Spinal cord (tissue), 10 donors: ENCODE measurements at places on chromosomes 6 and 20. TPM values are rescaled to one million over a fixed set of nuclear protein-coding genes. Genes with fewer than 3 reads are reported as not detected.

DNA sequence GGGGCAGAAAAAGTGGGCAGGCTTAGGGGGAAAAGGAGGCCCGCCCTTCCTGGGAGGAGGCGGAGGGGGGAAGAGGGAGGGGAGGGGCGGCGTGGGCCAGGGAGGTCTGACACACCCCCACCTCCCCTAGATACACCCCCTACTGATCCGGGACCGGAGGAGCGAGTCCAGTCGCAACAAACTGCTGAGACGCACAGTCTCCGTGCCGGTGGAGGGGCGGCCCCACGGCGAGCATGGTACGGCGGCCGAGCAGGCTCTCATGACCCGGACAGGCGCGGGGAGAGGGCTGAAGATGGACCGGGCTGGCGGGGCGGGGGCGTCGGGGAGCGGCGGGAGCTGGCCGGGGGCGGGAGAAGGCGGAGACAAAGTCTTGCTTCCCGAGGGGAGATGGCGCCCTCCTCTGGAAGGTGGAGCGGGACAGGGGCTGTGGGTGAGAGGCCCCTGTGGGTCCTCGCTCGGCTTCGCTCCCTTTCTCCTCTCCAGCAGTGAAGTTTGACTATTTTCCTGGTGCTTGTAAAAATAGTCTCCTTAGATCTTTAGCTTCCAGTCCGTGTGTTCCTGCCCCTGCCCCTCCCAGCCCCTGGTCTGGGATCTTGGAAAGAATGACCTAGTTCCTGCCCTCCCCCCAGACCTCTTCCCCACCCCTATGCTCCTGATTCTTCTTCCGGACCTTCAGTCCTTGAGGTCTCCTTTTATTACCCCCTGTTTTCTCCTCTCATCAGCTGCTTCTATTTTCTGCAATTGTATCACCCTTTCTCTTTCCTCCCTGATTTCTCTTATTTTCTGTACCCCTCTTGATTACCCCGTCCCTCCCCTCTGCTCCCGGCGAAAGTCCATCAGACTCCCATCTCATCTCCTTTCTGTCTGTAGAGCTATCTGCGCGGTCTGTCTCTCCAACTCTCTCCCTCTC lies 6.1 kb downstream of the SYNGAP1 start:
- peak overlapping the region; percentile 92 for H3K27ac ChIP-seq
- no peaks in the 10 kb centered on the region for H3K27me3 ChIP-seq
- peaks cover 20% of the 10 kb centered on the region for H3K36me3 ChIP-seq
- H3K4me1 ChIP-seq = peaks cover 44% of the 10 kb centered on the region

- peaks cover 24% of the 10 kb centered on the region for H3K4me1 ChIP-seq
- H3K4me3 ChIP-seq = no peak overlapping the region
- no peaks in the 10 kb centered on the region for H3K36me3 ChIP-seq
- no peaks in the 10 kb centered on the region for H3K27me3 ChIP-seq
Measured at GRCh38 chr20:51463560-51463959, 79.0 kb downstream of the NFATC2 start.

- H3K36me3 ChIP-seq = no peaks in the 10 kb centered on the region
- no peak for DNase-seq
- peaks cover 20% of the 10 kb centered on the region for H3K4me1 ChIP-seq
- H3K27ac ChIP-seq = peak overlapping the region; percentile 42
- H3K4me3 ChIP-seq = no peak overlapping the region
Measured at GRCh38 chr6:138540468-138540867, 41.2 kb upstream of the NHSL1 start.

GRCh38 chr6:30814146-30815040 lies 69.9 kb upstream of the DDR1 start:
- H3K36me3 ChIP-seq = no peaks in the 10 kb centered on the region
- no peaks in the 10 kb centered on the region for H3K27me3 ChIP-seq

- H3K4me1 ChIP-seq = peaks cover 5% of the 10 kb centered on the region
- DNase-seq = no peak
Measured at GRCh38 chr6:159756508-159756907, 5.3 kb upstream of the ACAT2 start.

DNA sequence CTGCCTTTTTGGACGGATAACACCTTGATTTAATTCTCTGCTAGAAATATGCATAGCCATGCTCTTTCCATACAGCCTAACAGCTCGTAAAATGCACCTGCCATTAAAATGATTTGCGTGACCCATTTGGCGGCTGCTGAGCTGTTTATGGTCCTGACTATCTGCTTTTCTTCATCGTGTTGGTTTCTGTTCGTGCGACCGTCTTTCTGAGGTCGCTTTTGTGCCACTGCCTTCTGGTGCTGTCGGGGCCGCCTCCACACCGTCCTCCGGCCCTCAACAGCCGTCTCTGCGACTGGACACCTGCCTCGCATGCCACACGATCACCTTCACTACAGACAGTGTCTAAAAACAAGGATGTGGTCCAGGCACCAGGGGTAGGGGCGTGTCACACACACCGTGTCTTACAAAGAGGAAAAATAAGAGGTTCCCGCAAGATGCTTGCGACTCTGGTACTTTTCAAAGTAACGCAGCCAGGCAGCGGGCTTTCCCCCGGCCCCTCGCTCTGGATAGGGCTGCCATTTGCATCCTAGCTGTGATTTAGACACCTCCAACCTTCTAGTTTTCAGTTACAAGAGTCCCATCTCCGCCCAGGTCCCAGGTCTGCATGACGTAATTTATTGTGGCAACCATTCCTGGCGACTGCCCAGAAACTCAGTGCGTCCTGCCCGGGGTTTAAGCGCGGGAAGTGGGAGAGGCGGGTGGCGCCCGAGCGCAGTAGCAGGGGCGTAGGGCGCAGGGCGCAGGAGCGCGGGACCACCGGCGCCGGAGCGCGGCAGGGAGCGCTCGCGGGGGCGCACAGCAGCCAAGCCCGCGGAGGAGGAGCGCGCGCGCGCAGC lies at the start of gene STMND1:
STMND1 (plus strand) TSS at position 629 of the 836 bp plus-strand sequence. CDS start 208 bp downstream, outside the sequence.
- no peak for DNase-seq
- H3K27me3 ChIP-seq = peaks cover 14% of the 10 kb centered on the region
- peaks cover 13% of the 10 kb centered on the region for H3K4me1 ChIP-seq
- H3K36me3 ChIP-seq = no peaks in the 10 kb centered on the region

GRCh38 chr20:44850272-44850671 lies 35.2 kb upstream of the YWHAB start:
- DNase-seq = no peak
- H3K4me1 ChIP-seq = no peaks in the 10 kb centered on the region
- no peaks in the 10 kb centered on the region for H3K27me3 ChIP-seq
- H3K4me3 ChIP-seq = no peak overlapping the region

DNA sequence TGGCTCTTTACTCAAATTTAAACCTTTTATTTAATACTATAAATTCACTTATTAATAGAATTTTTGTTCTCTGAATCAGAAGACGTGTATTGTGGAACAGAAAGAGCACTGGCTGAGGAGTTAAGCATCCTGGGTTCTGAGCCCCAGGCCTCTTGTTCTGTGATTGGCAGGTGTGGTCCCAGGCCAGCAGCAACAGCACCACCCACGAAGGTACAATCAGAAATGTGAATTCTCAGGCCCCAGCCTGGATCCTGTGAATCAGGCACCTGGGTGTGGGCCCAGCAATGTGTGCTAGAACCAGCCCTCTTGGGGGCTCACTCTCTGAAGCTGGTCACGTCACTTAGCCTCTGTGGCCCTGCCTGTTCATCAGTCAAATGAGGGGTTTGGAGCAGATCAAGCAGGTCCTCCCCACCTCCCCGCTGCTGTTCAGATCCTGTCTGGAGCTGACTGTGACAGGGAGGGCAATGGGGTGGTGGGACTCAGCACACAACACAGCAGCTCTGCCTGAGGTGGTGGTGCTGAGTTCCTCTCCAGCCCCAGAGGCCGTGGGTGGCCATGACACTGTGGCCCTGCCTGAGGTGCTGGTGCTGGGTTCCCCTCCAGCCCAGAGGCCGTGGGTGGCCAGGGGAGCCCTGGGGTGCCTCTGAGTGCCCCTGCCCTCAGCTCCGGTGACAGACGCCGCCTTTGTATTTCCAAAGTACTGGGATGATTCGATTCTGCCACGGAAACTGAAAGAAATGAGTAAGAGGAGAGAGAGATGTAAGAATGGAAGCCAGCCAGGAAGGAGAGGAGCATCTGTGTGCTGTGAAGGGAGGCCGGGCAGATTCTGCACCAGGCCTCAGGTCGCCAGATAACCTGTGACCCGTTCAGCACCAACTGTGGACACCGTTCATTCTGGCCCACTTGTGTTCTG lies 41.6 kb upstream of the FRMD1 start:
- no peaks in the 10 kb centered on the region for H3K36me3 ChIP-seq
- H3K27ac ChIP-seq = no peak overlapping the region
- no peaks in the 10 kb centered on the region for H3K27me3 ChIP-seq
- DNase-seq = no peak
- H3K4me3 ChIP-seq = no peak overlapping the region

GRCh38 chr20:7624886-7625285 lies 315.4 kb downstream of the HAO1 start:
- H3K27ac ChIP-seq = no peak overlapping the region
- no peak for DNase-seq
- H3K27me3 ChIP-seq = no peaks in the 10 kb centered on the region
- no peaks in the 10 kb centered on the region for H3K36me3 ChIP-seq

- H3K36me3 ChIP-seq = no peaks in the 10 kb centered on the region
- no peaks in the 10 kb centered on the region for H3K4me1 ChIP-seq
- DNase-seq = no peak
Measured at GRCh38 chr6:122495612-122496011, 24.0 kb upstream of the SERINC1 start.

- DNase-seq = no peak
- no peak overlapping the region for H3K27ac ChIP-seq
- H3K4me3 ChIP-seq = no peak overlapping the region
- no peaks in the 10 kb centered on the region for H3K36me3 ChIP-seq
- H3K27me3 ChIP-seq = peaks cover 42% of the 10 kb centered on the region
Measured at GRCh38 chr6:29726001-29726400, 2.8 kb downstream of the HLA-F start.

DNA sequence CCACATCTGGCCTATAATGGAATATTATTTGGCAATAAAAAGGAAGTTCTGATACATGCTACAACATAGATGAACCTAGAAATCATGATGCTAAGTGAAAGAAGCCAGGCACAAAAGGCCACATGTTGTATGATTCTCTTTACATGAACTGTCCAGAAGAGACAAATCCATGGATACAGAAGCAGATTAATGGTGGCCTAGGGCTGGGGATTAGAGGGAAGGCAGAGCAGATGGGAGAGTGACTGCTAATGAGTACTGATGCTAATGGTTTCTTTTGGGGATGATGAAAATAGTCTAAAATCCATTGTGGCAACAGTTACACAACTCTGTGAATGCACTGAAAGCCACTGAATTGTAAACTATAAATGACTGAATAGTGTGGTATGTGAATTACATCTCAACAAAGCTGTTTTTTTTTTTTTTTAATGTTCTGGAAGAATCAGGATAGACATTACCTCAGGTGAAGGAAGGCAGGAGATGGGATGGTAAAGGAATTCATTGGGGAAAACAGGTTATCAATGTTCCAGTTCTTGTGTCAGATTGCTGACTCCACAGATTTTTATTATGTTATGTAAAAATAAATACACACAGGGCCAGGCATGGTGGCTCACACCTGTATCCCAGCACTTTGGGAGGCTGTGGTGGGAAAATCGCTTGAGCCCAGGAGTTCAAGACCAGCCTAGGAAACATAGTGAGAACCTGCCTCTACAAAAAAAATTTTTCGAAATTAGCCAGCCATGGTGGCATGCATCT lies 8.9 kb upstream of the SOX12 start:
- peaks cover 2% of the 10 kb centered on the region for H3K36me3 ChIP-seq
- H3K4me1 ChIP-seq = peaks cover 2% of the 10 kb centered on the region
- no peak overlapping the region for H3K27ac ChIP-seq
- H3K27me3 ChIP-seq = no peaks in the 10 kb centered on the region
- H3K4me3 ChIP-seq = no peak overlapping the region

DNA sequence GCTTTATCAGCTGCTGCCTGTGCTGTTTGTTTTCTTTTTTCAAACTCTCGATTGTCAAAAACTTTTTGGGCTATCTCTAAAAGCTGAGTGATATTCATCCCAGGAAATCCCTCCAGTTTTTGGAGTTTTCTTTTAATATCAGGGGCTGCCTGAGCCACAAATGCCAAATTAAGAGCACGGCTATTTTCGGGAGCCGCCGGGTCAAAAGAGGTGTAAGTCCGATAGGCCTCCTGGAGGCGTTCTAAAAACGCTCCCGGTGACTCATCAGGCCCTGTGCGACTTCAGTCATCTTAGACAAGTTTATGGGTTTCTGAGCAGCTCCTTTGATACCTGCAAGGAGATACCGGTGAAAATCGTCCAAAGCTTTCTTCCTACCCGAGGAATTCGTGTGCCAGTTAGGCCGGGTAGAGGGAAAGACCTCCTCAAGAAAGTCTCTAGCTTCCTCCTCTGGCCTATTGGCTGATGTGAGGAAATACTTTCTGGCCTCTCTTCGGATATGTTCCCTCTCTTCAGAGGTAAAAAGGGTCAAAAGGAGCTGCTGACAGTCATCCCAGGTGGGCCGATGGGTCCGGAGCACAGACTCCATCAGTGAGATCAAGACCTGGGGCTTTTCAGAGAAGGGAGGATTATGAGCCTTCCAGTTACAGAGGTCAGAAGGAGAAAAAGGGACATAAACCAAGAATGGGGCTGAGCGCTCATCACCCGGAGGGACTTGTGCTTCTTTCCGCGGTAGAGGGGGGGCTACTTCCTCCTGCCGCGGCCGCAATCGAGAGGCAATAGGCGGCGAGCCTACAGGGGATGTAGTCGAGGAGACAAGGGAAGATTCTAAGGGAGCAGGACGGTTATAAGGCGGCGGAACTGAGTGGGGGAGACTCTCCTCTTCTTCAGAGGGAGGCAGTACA lies 151.1 kb downstream of the TRIM27 start:
- H3K36me3 ChIP-seq = no peaks in the 10 kb centered on the region
- H3K27me3 ChIP-seq = peaks cover 100% of the 10 kb centered on the region
- no peak overlapping the region for H3K4me3 ChIP-seq
- no peak for DNase-seq
- no peak overlapping the region for H3K27ac ChIP-seq
- peaks cover 6% of the 10 kb centered on the region for H3K4me1 ChIP-seq

Gene CCN2
- 38.3 TPM for total RNA-seq

Gene CDH26
- 5.0 TPM for total RNA-seq

Gene HEY2
- 16.0 TPM for total RNA-seq

Gene TCP11
- 0.30 TPM for total RNA-seq

Gene PCED1A
- 15.7 TPM for total RNA-seq

Gene CDSN
- total RNA-seq = not detected
